ENCODE measurements at places on chromosomes 2 and 18.

DNA sequence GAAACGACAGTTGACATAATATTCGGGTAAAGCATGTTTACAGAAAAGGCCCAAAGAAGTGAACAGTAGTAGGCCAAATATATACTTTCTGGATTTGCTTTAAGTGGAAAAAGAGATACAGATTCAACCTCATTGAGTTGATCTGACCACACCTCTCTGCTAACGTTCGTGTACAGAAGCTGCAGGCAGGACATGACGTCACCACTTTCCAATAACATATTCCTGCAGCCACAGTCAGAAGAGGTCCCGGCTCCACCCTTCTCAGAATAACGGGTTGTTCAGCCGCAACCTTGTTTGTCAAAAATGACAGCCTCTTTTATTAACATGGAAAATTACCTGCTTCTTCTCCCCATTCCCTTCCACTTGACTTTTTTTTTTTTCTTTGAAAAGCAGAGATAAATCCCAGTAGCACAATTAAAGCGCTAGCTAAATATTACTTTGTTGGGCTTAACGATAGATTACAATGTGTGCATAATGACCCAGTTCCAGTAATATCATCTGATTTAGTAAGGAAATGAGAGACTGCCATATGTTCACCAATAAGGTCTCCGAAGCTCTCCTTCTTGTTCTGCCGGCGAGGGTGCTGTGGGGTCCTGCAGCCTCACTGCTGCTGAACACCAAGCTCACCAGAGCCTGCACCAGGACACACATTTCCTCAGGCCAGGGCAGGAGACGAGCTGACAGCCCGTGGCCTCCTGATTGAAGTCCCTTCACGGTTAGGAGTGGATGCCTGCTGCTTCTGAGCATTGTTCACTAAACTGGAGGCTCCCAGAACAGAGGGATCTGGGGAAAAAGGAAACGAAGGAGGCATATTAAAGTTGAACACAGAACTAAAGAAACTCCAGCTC lies 451.0 kb upstream of the SALL3 start:
- DNase-seq: no peak

GRCh38 chr2:109030870-109031475 lies 42.0 kb upstream of the EDAR start:
- DNase-seq: no peak

DNA sequence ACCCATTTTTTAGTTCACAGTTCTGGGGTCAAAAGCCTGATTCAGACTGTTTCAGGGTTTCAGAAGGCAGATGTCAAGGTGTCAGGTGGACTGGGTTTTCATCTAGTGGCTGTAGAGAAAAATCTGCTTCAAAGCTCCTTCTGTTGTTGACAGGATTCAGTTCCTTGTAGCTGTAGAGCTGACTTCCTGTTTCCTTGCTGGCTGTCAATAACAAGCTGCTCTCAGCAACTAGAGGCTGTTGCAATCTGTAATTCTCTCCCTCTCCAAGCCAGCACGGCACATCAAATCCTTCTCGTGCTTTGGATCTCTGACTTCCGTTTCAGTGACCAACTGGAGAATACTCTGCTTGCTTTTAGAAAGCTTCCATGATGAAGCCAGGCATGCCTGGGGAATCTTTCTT lies 179.4 kb downstream of the DOK6 start:
- DNase-seq: peak; percentile 5

DNA sequence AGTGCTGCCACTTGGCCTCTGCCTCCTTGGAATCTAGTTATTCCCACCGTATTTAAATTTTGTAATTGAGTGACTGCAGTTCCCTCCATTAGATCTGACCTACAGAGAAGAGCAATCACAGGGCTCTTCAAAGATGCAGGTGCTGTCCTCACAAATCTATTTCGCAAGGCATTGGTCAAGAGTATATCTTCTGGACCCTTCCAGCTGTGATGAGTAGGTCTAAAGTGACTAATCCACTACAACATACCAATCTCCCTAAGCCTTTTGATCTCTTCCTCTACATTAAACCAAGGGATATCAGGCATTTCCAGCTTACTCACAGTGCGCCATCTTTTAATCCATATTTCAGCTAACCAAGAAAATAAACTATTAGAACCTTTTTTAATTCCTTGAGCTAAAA lies 65.1 kb upstream of the COL3A1 start:
- DNase-seq: peak; percentile 41

GRCh38 chr2:223526106-223526505 lies 76.1 kb downstream of the SCG2 start:
- peak; percentile 63 for DNase-seq

DNA sequence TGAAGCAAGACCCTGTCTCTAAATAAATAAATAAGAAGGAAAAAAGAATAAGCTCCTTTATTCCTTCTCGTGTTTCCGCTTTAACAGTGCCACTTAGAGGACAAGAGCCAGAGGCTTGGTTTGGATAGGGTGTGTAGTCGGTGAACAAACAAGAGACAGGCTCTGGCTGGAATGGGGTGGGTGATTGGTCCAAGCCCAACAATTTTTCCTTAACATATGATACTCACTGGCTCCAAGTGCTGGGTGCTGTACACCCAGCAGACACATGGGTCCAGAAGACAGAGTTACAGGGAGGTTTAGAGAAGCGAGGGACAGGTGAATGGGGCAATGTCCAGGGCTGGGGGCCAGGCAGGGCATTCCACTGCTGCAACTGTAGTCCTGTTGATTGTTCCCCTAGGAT lies 77.8 kb downstream of the NCAPH start:
- no peak for DNase-seq

GRCh38 chr2:33207151-33207740 lies 260.5 kb downstream of the LTBP1 start:
- DNase-seq: no peak

DNA sequence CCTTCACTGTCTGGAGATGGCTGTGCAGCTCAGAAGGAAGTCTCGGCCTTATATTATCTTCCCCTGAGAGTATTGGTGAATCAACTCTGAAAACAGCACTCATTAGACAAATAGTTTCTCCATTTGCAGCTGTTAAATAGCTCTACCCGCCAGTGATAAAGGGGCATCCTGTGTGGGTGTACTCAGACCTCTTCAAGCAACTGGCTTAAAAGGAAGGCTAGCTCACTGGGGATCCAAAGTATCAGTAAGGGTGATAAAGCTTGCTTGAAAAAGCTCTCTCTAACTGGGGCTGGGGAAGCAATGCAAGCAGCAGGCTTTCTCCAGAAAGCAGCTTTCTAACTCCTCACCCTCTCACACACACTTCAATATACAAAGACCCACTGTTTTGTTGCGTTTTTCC lies 64.9 kb upstream of the PSMD14 start:
- no peak for DNase-seq

- no peak for DNase-seq
These were observed 102.3 kb upstream of the ZNF521 start for GRCh38 chr18:25454270-25454659.

DNA sequence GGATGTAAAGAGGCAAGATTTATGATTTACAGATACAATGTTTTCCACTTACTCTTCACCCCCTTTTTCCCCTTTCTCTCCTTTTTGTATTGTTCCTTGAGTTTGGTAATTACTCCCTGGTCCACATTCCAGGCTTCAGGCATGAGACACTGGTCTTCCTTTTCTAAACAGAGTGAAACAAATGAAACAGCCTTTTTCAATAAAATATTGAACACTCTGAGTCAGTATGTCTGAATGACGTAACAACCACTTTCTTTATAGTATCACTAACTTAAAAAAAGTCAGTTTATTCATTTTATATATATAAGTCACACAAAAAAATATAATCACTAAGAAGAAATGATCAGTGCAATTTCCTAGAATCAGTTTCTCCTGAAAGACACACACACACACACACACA lies 79.7 kb downstream of the STRN start:
- DNase-seq: no peak

- DNase-seq: no peak
These were observed 33.7 kb downstream of the KLF7 start for GRCh38 chr2:207132019-207132418.

DNA sequence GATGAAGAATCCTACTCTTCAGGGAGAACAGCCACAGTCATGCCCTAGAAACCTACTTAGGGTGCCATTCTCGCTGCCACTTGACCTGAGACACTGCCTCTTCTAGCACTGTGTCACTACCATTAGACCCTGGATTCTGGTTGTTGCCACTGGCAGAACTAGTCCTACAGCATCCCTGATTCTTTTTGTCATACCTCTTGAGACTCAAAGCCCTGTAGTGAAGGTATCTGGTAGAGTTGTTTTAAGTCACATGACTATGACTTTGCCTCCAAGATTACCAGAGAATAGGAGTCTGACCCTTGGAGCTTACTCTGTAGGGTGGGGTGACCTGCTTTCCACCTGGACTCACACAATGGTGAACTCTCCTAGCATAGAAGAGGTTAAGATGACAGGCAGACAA lies 296.7 kb downstream of the TNS1 start:
- DNase-seq: no peak

DNA sequence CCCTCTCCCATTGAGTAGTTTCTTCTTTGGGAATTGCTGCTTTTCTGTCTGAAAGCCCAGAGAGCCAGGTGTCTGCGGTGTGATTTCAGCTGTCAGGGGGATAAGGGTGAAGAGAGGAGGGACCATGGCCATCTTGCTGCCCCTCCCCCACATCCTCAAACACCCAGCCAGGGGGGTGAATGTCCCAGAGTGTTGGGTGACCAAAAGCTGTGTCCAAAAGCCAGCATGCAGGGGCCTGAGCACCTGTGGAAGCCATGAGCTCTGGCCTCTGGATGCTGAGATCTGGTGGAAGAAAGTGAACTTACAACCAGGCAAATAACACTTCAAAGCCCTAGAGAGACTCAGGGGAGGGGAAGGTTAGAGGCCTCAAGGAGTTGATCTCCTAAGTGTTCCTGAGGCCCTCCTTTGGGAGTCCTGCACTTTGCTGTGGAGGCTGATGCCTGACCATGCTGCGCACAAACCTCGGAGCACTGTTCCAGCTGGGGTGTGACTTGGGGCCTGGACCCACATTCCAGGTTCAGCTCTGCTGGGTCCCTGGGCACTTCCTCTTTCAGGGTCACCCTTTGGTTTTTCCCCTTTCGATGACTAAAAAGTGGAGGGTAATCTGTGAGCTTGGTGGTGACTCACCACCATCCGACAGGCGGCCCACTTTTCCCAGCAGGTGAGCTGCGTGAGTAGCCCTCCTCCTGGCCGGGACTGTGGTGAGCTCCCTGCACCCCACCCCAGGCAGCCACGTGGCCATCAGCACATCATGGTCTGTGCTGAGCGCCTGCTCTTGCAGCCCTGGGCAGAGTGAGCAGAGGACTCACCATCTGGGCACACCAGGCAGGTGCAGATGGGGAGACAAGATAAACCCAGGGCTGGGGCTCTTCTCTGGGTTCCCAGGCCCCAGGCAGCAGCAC lies 66.8 kb upstream of the FOSL2 start:
- DNase-seq: peak; percentile 61

DNA sequence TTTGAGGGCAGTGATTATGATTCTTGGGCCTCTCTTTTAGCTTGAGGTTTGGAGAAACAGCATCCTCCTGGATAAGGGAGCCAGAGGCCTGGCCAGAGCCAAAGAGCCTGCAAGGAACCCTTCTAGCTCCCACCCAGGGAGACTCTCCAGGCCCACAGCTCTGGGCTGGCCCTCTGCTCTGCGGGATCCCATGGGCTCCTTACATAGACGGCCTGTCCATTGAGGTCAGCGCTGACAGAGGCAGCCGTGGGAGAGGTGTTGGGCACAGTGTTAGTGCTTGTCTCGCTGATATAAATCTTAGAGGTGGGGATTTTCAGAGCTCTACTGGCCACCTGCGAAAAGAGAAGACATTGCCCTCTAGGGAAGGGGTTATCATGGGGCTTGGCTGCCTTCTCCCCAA lies 67.2 kb downstream of the XDH start:
- DNase-seq: no peak

- peak; percentile 5 for DNase-seq
These were observed 22.7 kb upstream of the ETAA1 start for GRCh38 chr2:67374481-67374880.

- no peak for DNase-seq
These were observed 3.9 kb upstream of the TMEM163 start for GRCh38 chr2:134722728-134723127.

DNA sequence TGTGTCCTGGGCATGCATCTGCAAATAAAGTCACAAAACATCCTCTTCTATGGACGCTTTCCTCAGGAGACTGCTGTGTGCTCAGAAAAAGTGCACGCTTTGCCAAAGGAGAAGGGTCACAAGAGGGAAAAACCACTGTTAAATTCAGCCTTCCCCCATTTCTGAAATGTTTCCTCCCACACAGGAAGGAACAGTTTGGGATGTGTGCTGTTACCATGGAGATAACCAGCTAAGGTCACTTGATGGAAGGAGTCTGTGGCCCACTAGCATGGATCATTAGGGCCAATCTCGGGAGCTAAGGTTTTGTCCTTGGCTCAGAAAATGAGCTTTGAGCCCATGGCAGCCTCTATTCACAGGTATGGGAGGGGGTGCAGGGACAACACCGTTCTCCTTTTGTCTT lies 5.6 kb downstream of the KCNE4 start:
- no peak for DNase-seq

GRCh38 chr2:96903815-96904214 lies 33.9 kb upstream of the SEMA4C start:
- DNase-seq: no peak

Measured in HT1080 (cell line).